ENCODE measurements at places on chromosomes 16 and 17.
A peak's percentile ranks its signal among the peaks of the same experiment; 100 is the strongest.

DNA sequence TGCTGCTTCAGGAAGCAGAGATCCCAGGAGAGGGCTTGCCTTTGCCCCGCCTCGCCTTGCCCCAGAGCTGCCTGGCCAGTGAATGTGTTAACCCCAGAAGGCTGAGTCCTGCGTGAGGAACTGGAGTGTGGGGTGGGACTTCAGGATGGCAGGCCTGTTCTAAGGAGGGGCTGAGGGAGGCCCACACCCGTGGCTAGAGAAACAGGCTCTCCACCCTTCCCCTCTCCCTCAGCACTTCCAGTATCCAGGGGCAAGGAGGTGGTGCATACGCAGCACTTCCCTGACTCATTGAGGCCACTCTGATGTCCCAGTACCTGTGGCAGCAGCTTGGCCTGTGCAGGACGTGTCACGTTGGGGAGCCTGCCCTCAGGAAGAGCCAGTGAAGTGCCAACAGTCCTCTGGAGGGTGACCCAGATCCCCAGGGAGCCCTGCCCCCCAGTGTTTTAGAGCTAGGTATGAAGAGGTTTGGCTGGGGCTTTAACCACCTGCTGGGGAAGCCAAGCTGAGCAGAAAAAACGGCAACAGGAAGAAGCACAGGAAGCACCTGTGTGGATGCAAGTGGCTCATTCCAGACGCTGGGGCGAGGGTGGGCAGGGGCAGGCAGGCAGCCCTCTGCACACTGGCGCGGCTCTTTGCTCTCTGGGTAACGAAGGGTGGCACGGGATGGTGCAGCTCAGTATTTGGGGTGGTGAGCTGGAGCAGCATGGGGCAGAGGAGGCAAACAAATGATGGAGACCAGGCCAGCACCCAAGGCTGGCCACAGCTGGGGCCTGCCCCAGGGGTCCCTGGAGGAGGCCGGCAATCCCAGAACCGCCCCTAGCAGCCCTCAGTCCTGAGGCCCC, 14.7 kb upstream of the CTCF start:
- peak; percentile 70 for DNase-seq

DNA sequence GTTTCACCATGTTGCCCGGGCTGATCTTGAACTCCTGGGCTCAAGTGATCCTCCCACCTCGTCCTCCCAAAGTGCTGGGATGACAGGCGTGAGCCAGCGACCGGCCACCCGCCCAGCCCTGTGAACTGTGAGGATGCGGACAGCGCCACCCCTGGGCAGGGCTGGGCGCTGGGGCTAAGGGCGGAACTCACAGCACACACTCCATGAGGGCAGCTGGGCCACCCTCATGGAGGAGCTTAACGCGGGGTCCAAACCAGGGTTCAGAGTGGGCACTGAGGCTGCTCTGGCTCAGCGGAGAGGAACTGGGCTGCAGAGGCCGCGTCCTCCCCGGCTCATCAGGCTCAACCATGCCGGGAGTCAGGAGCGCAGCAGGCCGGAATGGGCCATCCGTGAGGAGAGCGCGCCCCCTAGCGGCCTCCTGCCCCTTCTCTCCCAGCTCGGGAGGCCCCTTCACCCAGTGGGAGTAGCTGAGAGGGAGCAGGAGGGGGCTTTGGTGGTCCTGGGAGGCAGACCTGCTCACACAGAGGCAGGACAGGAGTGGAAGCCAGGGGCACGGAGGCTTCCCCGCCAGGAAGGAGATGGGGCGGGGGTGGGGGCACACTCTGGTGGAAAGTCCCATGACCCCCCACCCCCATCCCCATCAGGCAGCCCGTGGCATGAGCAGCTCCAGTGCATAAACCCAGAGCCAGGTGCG, 13.8 kb downstream of the CORO7 start:
- peak; percentile 62 for DNase-seq

- peak; percentile 56 for DNase-seq
Measured at GRCh38 chr17:67365738-67366192, 612 bp downstream of the PSMD12 start.

DNA sequence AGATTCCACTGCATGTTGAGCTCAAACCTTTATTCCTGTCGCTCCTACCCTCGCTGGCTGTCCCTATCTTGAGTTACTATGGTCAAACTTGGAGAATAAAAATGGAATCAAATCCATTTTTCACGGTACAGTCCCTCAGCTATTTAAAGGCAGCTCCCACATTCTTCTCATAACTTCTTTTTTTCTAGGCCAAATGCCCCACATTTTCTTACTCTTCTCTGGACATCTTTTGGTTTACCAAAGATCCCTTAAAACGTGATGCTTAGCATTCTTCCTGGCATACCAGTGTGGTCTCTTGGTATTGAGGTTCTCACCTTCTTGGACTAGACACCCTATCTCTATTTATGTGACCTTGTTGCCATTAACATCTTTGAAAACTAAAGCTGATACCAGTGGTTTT, 48.3 kb upstream of the MAF start:
- no peak for DNase-seq

DNA sequence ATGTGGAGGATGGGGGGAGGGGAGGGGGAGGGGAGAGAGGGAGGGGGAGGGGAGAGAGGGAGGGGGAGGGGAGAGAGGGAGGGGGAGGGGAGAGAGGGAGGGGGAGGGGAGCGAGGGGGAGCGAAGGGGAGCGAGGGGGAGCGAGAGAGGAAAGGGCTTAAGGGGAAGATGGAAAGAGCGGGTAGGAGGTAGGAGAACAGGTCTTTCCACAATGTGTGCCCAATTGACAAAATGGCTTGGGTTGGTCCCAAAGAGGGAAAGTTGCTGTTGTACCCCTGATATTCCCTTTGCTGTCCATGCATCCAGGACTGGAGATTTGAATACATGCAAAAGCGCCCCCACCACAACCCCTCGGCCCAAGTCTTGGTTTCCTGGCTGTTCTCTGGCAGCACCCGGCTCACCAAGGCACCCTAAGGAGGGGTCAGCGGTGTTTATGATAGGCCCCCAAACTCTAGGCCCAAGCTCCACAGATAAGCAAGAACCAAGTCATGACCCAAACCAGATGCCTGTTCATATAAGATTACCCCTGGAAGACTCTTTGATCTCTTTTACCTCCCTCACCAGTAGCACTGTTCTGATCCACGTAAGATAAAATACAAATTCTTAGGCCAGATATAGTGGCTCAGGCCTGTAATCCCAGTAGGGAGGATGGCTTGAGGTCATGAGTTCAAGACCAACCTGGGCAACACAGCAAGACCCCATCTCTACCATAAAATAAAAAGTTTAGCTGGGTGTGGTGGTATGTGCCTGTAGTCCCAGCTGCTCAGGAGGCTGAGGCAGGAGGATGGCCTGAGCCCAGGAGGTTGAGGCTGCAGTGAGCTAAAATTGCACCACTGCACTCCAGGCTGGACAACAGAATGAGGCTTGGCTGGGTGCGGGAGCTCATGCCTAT, 119.6 kb downstream of the ZFHX3 start:
- no peak for DNase-seq

- DNase-seq, result no peak
Measured at GRCh38 chr17:39752241-39752881, 14.6 kb downstream of the GRB7 start.

DNA sequence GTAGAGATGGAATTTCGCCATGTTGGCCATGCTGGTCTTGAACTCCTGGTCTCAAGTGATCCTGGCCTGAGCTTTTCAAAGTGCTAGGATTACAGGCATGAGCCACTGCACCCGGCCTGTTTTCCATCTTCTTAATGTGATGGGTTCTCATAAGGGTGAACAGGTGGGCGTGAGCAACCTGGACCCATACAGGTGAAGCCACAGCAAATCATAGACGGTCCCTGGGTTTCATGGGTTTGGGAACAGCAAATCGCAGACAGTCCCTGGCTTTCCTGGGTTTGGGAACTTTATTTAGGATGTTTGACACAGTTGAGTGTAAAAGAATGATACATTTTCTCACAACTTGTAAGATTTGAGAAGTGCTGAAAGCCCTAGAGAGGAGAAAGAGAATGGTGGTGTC, 12.9 kb upstream of the MEIOB start:
- DNase-seq, result no peak
